IPS-NIHi11 (cell line): ENCODE measurements at places on chromosomes 1 and 21.

DNA sequence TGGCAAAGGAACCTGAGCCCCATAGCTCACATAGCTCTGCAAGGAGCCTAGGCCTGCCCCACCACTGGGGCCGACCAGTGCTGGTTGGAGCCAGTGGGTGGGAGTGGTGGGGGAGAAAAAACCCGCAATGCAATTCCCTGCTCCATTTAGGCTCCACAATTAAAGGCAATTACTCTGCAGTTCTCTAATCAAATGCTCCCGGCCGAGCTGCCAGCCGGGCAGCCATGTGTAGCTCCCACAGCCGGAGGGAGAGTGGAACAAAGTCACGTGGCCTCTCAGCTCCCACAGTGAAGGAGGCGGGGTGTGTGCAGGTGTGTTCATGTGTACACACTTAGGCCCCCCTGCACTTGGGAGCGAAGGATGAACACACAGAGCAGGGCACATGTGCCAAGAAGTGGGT lies 81.6 kb downstream of the KIRREL1 start:
- no peak for DNase-seq

GRCh38 chr1:41726899-41727748 lies 191.6 kb downstream of the HIVEP3 start:
- peak; percentile 41 for DNase-seq

GRCh38 chr1:206911064-206911663 lies 10.6 kb downstream of the FCMR start:
- DNase-seq: peak; percentile 55

GRCh38 chr1:184021728-184022127 lies 15.8 kb downstream of the COLGALT2 start:
- no peak for DNase-seq

- DNase-seq: peak; percentile 97
These were observed at the start of gene SNIP1 for GRCh38 chr1:37553927-37554808. Gene SNIP1 (minus strand): TSS chr1:37554293. CDS start chr1:37554229, 64 bp downstream.

GRCh38 chr1:65075123-65075976 lies 72.7 kb upstream of the AK4 start:
- peak; percentile 63 for DNase-seq

- DNase-seq: no peak
These were observed 50.0 kb downstream of the LACTBL1 start for GRCh38 chr1:22922640-22923039.

- no peak for DNase-seq
These were observed 41.9 kb downstream of the LPGAT1 start for GRCh38 chr1:211788626-211789025.
